ENCODE measurements at places on chromosomes 2 and 18.

GRCh38 chr18:10299643-10300042 lies 154.8 kb upstream of the APCDD1 start:
- no peak for DNase-seq

GRCh38 chr2:202780514-202781021 lies 91.0 kb downstream of the ICA1L start:
- DNase-seq, result no peak

DNA sequence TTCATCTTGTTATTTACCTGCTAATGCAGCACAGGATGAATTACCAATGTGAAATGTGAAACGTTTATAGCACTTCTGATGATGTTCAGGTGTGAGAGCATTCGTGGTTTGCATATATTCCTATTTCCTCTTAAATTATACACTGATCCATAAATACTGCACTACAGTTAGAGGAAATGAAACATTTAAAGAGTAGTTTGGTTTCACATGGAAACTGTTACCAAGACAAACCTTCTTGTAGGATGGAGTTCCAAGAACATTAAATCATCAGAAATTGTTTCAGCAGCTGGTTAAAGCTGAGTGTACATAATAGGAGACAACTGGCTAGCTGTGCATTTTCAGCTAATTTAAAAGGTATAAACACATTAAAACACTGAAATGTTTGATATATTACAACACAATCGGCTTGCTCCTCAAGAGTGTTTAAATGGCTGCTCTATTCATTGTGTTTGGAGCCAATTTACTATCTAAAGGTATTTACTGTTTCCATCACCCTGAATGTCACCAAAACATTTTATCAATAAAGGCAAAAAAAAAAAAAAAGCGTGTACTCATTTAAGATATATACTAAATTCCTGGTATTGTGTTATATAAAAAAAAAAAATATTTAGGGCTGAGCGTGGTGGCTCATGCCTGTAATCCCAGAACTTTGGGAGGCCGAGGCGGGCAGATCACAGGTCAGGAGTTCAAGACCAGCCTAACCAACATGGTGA lies 100.6 kb downstream of the DYM start:
- no peak for DNase-seq

DNA sequence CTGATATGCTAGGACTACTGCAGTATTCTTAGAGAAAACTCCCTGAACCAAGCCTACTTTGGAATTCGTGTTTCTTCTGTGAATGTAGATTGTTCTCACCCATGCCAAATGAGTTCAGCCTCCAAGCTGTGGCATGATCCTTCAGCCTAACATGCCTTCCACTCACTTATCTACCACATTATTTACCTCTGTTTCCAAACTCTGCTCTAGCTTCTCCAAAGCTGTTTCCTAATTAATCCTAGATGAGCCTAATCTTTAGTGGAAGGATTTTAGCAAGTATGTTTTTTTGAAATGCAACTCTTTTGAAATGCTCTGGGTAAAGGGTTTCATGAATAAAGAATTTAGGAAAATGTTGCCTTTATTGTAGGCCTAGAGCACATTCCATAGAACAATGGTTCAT lies 152.9 kb upstream of the MMADHC start:
- DNase-seq, result no peak

- DNase-seq, result no peak
These were observed 409.7 kb upstream of the PIK3C3 start for GRCh38 chr18:41545091-41545888.

GRCh38 chr2:41602341-41602740 lies 445.5 kb upstream of the PKDCC start:
- no peak for DNase-seq

DNA sequence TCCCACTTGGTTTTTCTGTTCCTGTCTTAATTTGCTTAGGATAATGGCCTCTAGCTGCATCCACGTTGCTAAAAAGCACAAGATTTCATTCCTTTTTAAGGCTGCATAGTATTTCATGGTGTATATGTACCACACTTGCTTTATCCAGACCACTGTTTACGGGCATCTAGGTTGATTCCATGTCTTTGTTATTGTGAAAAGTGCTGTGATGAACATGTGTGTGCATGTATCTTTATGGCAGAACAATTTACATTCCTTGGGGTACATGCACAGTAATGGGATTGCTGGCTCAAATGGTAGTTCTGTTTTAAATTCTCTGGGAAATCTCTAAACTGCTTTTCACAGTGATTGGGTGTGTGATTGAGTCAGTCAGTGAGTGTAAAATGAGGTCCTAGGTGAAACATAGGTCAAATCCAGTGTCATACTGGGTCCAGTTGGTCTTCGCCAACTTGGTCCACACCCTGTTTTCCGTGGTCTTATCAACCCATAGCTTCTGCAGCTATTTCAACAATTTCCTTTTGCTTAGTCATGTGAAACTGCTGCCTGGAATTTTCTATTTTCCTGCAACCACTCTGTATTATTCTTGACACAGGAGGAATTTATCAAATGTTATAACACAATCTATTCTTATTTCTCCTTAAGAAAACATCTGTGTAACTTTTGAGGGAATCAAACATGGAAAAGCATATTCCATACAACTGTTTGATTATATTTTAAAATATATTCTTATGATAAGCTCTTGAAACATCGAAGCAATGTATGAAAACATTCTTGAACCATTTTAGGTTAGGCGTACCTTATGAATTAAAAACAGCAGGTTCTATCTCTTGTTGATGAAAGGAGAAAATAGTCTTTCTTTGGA lies 82.9 kb downstream of the ADCYAP1 start:
- DNase-seq, result no peak

- DNase-seq, result peak; percentile 51
These were observed 234.4 kb upstream of the EPAS1 start for GRCh38 chr2:46062637-46063412.

Data from activated naive CD8-positive, alpha-beta T cell treated with anti-CD3 and anti-CD28 coated beads, Interleukin-2, amount 50 U/mL, for 16 hours (primary cell).